ENCODE measurements at places on chromosomes 12 and 14.

DNA sequence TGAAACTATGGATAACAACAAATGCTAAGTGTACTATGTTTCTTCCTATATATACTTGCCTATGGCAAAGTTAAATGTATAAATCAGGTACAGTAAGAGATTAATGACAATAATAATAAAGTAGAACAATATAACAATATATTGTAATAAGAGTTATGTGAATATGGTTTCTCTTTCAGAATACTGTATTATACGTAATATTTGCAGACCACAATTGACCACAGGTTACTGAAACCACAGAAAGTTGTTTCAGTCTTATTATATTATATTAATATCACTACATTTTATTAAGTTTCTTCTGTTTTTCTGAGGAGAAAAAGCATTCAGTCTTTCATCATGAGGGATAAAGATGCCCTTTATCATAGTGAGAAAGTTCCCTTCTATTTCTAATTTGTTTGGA is 131.2 kb downstream of the EML1 start:
- no peak for DNase-seq

- no peak for DNase-seq
Measured at GRCh38 chr12:24838531-24838950, 110.4 kb downstream of the BCAT1 start.

DNA sequence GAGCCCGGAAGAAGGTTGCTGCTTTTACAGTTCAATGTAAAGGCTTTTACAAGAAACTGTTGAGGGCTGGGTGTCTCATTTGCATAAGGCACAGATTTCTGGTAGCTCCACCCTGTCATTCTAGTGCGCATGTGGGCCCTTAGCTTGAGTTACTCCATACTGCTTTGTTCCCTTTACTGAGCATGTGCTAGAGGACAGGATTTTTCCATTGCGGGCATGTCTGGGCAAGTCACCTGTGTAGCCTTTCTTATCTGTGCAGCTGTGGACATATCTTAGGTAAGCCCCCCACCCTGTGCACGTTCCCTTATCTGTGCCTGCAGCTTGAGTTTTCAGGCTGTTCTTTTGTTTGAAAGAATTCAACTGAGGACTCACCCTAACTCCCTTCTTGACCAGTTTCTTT is 56.2 kb upstream of the ARHGAP5 start:
- DNase-seq, result no peak

- no peak for DNase-seq
Measured at GRCh38 chr12:89875225-89875624, 166.6 kb upstream of the ATP2B1 start.

DNA sequence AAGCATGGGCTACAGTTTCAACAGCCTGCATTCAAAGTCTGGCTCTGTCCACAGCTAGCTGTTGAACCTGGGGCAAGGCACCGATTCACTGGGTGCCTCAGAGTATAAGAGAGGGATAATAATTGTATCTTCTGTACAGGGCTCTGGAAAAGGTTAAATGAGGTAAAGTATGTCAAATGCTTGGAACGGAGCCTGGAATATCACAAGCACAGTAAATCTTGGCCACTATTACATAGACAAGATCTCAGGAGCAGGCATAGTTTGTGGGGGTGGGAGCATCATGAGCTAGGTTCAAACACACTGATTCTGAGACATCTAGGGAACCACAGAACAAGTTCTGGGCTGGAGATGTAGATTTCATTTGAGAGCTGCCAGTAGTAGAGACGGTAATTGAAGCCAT is 203.7 kb upstream of the NUDT4 start:
- DNase-seq, result no peak

- DNase-seq, result peak; percentile 62
Measured at GRCh38 chr12:132400011-132400641, 70.7 kb upstream of the GALNT9 start.

DNA sequence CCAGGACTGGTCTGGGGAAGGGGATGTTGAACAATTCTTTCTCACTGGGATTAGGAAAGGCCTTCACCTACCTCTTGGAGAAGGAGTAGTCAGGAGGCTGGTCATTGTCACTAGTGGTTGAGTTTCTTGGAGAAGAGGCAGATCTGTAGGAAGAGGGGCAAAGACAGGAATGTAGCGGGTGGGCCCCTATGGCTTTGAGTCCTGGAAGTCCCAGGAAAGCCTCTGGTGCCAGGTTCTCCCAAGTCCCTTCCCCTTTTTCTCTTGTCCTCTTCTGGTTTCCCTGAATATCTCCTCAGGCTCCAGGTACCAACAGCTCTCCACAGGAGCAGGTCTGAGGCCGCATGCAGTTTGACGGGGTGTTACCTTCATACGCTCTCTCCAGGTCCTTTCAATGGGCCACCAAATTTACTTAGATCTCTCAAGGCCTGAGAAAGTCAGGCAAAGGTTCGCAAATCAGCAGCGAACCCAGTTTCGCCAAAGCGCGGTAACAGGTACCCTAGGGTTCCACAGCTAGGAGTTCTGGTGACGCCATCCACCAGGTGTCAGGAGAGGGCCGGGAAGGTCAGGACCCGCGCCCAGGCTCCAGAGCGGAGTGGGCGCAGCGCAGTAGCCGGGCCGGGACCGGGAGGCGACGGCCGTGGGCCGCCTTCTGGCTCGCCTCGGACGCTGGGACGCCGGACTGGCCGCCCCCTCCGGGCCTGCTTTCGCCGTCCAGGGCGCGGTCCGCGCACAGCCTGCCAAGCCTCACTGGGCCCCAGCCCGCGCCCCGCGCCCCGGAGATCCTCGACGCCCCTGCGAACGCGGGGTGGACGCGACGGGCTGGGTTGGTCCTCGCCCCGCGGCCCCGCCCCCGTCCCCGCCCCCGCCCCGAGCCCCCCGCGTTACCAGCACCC is 795 bp downstream of the SMAGP start:
- peak; percentile 17 for DNase-seq

- no peak for DNase-seq
Measured at GRCh38 chr14:102188187-102188586, 48.5 kb downstream of the WDR20 start.

- DNase-seq, result no peak
Measured at GRCh38 chr14:66503532-66503931, 4.4 kb upstream of the GPHN start.

- DNase-seq, result no peak
Measured at GRCh38 chr14:84095681-84096080, 1434.3 kb upstream of the FLRT2 start.

DNA sequence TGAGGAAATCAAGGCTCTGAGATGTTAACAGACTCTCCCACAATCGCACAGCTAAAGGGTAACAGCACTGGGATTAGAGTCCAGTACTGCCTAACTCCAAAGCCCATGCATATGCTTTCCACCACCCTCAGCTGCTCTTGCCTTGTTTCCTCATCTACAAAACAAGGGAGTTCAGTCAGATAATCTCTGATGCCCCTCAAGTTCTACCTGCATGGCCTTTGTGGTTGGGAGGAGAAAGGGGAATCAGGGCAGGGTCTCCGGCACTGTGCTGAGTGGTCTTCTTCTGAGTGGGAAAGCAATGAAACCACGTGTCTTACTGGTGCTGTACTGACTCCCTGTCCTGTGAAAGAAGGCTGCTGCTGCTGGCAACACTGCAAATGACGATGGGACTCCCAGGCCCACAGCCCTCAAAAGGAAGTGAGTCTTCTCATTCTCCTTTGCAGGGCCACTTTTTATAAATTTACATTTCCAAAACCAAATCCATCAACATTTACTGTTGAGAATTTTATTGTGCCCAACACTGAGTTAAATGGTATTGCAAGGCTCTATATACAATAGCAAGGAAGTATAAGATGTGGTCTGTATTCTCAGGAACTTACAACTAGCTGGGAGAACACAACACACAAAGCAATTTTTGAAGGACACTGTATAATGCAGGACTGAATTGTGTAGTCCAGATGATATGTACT is 19.7 kb upstream of the DUSP16 start:
- no peak for DNase-seq

- DNase-seq, result no peak
Measured at GRCh38 chr12:8609061-8609570, 3.5 kb downstream of the AICDA start.

- DNase-seq, result no peak
Measured at GRCh38 chr12:6084261-6084968, 40.1 kb downstream of the VWF start.

DNA sequence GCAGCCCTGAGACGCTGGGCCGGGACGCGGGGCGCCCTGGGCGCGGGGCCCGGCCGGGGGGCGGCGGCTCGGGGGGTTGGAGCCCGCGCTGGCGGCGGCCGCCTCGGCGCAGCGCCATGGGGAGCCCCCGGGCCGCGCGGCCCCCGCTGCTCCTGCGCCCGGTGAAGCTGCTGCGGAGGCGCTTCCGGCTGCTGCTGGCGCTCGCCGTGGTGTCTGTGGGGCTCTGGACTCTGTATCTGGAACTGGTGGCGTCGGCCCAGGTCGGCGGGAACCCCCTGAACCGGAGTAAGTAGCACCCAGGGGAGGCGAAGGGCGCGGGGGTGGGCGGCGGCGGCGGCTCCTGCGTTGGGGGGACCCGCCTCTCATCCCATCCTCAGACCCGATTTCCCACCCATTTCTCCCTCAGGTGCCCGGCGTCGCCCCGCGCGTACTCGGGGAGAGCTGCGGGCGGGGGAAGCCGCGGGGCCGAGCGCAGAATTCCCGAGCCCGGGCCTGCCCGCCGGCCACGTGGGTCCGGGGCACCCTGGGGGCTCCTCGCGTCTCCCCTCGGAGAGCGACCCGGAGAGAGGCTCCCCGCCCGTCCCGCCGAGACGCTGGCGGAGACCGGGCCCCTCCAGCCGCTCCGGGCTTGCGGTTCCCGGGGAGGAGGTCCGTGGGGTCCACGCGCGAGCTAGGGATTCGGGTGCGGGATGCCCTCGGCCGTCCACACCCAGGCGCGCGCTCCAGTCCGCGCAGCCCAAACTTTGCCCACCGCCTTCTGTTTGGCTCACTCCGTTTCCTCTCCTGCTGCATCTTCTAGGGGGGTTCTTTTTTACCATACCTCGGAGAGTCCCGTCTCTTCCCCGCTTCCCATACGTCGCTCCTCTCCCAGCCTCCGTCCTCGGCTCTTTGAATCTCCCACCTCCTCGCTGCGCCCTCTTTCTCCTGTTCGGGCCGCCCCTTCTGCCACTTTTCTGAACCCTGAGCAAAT is 807 bp downstream of the B4GALNT3 start:
- DNase-seq, result peak; percentile 85

- DNase-seq, result no peak
Measured at GRCh38 chr14:36498938-36499337, 21.1 kb downstream of the NKX2-1 start.

DNA sequence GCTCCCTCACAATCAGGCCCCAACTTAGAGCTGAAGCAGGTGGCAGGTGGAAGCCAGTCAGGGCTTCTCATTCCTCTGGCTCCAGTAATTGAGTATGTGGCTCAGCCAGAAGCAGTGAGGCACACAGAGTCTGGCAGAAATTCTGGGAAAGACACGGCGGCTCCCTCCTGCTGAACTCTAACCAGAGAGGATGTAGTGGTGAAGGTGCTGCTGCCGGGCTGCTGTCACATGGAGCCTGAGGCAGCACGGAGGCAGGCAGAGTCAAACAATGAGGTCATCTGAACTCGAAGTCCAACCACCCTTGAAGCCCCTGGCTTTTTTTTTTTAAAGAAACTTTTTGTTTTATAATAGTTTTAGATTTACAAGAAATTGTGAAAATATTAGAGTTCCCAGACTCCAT is 33.4 kb upstream of the SMOC1 start:
- DNase-seq, result no peak

DNA sequence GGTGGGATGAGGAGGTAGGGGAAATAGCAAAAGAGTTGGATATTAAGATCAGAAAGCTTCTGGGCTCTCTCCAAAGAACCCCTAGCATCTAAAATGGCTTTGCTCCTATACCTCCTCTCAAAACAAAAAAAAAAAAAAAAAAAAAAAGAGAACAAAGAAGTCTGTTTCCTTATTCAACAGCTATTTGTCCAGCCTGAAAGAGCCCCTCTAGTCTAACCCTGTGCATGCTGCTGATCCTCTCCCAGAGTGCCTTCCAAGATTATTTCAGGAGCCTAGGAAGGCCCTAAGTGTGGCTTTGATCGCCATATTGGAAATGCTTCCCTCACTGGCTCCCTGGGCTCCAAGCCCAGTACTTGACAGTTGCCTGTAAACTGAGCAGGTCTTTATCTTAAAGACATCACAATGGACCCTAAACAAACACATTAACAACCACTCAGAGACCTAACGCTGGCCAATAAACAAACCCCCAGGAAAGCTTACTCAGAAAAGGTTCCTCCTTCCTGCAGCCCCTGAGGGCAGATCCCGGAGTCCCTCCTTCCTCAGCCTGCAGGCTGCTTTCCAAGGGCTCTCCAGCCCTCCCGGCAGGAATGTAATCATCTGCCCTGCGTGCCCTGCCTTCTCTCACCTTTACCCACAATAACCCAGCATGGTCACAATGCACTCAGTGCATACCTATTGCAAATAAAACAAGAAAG is 17.4 kb upstream of the COL2A1 start:
- DNase-seq, result peak; percentile 15

DNA sequence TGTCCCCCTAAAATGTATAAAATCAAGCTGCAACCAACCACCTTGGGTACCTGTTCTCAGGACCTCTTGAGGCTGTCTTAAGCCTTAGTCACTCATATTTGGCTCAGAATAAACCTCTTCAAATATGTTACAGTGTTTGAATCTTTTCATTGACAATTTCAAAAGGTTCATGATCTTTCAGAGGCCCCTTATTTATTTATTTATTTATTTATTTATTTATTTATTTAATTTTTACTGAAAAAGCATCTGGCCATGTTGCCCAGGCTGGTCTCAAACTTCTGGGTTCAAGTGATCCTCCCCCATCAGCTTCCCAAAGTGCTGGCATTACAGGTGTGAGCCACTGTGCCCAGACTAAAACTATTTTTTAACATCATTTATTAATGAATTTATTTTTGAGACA is 8.2 kb upstream of the NUDT4 start:
- DNase-seq, result no peak

GRCh38 chr12:62963486-62964041 is 28.6 kb upstream of the PPM1H start:
- no peak for DNase-seq

DNA sequence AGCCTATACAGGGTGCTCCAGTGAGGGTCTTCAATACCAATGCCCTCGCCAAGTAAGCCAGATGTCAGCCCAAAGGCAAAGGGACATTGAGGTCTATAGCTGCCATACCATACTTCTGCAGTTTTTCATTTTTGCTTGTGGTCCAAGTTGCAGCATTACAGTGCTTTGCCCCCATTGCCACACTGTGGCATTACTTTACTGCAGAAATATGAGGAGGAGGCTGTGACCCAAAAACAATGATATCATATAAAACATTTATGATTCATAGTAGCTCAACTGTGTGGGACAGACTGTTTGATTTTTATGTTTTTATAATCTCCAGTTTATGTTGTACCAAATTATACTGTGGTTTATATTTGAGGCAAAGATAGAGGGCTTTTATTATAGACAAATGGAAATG is 64.1 kb downstream of the KIAA0586 start:
- DNase-seq, result no peak

DNA sequence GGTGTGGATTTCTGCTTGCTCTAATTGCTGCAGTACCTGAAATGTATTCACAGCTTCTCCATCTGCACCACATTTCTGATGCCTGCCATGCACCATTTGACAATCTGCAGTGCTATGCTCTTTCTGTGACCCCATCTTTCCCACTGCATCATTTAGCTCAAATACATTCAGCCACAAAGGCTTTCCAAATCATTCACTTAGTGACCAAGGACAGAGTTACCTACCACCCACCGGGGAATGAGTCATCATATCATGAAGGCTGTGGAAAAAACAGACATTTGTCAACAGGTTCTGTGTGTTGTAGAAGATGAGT is 465.5 kb upstream of the ATP2B1 start:
- DNase-seq, result no peak

- no peak for DNase-seq
Measured at GRCh38 chr14:102007916-102008418, 43.6 kb downstream of the DYNC1H1 start.
